Activated T-cell treated with anti-CD3 and anti-CD28 coated beads for 4 hours (primary cell): ENCODE measurements at places on chromosomes 13 and 19.

- peak; percentile 53 for DNase-seq
Observed at GRCh38 chr13:109784590-109785140, 1.7 kb downstream of the IRS2 start.

- DNase-seq, result no peak
Observed at GRCh38 chr13:79541426-79542049, 60.6 kb downstream of the NDFIP2 start.

- no peak for DNase-seq
Observed at GRCh38 chr13:74839656-74840055, 642.3 kb downstream of the TBC1D4 start.

DNA sequence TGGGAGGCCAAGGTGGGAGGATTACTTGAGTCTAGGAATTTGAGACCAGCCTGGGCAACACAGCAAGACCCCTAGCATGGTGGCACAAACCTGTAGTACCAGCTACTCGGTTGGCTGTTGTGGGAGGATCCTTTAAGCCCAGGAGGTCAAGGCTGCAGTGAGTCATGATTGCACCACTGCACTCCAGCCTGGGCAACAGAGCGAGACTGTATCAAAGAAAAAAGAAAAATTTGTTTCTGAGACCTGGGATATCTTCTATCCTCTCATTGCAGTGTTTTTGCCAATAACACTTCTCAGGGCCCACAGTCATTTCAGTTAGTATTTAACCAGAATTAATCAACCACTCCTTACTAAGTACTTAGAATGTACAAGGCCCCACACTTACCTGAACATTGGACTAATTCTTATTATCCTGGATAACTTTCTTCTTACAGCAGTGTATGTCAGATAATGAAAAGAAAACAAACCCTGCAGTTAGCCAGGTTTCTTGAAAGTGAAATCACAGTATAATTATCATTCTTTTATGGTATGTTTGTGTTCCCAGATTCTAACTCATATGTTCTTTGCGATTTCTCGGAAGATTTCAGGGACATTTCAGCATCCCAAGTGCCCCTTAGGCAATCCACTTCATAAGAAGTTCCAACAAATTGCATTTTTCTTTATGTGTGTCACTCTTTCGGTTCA lies 75.6 kb upstream of the KLF5 start:
- no peak for DNase-seq

DNA sequence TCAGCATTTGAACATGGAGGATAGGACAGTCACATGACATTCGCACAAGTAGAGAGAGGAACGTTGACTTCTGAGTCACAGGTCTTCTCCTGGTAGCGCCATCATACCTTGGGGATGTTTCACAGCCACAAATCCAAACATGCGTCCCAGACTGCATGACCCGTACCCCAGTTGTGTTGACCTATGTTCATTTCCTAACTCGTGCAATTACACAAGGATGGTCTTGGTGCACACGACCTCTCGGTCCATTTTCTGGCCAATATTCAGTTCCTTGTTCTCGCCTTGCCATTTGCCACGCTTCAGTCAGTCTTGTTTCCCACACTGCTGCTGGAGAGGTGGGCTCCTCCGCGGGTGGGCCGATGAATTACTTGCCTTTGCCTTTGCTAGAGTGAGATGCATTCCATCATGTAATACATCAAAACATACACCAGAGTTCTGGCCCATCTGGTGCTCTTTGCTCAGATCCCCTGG lies 87.3 kb downstream of the COL4A2 start:
- no peak for DNase-seq

- no peak for DNase-seq
Observed at GRCh38 chr13:30074955-30075614, 224.7 kb upstream of the UBL3 start.

DNA sequence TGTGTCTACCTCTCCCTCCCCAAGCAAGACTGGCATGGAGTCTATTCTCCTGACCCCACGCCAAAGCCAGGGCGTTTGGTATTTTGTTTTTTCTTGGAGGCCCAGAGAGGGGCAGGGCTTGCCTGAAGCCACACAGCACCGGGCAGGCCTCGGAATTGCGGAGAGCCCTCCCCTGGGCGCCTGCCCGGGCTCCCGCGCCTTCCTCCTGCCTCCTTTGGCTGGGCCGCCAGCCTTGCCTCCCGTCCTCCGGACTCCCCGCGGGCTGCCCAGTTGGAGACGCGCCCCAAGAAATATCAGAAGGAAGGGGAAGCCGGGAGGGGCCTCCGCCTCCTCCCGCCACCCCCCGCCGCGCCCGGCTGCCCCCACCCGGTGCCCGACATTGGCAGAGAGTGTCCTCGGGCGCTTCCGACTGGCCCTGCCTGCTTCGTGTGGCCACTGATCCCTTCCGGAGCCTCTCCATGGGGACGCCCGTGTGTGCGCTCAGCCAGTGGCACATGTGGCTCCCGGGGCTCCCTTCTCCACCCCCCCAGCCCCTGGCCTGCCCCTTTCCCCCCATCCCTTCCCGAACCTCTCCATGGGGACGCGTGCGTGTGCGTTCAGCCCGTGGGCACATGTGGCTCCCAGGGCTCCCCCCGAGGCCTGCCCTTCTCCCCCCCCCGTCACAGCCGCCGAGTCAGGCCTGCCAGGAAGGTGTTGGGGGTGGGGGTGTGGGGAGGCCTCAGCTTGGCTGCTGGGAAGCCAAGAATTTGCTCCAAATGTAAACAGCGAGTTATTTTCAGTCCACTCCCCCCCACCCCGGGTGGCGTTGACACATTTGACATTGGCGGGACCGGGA lies 37.3 kb downstream of the NFIC start:
- DNase-seq, result no peak

DNA sequence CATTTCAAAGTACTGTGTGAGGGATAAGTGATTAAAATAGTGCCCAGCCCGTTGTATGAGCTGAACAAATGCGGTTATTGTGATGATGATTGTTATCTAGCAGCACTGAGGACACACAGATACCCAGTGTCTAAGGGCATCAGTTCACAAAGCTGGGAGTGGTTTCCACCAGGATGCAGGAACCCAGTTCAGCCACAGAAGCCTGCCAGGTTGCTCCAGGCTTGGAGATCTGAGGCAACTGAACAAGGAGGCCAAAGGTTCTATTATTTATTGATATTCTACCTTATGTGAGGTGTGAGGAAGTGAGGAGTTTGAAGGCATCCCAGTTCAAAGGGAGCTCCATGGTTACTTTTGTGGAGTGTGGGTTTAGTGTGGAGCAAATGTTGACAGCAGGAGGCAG lies 13.2 kb downstream of the DIAPH3 start:
- no peak for DNase-seq

DNA sequence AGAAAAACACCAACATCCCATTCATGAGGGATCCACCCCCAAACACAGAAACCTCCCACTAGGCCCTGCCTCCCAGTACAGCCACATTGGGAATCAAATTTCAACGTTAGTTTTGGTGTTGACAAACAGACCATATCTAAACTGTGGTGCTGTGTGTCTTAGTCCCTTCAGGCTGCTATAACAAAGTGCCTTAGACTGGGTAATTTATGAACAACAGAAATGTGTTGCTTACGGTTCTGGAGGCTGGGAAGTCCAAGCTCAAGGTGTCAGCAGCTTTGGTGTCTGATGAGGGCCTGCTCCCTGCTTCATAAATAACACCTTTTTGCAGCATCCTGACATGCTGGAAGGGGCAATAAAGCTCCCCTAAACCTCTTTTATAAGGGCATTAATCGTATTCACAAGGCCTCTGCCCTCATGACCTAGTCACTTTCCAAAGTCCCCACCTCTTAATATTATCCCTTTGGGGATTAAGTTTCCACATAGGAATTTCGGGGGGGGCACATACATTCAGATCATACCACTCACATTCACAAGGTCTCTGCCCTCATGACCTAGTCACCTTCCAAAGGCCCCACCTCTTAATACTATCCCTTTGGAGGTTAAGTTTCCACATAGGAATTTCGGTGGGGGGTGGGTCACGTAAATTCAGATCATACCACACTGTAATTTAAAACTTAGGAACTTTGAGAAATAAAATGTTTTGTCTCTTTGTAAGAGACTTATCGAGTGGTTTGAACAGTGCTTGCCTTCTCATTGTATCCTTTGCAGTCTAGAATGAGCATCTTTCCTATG lies 27.5 kb downstream of the ZNF507 start:
- DNase-seq, result no peak

DNA sequence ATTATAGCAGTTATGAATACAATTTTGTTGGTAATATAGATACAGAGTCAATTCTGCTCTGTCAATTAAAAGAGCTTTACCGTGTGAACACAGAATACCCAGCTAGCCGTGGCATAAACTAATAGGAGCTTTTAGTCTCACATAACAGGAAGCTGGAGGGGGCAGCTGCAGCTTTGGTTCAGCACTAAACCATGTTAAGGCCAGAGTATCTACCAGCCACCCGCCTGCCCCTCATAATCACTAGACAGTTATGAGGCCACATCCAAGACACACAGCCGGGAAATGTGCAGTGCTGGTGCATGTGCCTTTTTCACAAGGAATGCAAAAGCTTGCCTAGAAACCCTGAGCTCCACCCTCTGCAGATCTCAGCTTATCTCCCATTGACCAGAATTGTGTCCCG lies 62.3 kb downstream of the SGCG start:
- DNase-seq, result no peak

DNA sequence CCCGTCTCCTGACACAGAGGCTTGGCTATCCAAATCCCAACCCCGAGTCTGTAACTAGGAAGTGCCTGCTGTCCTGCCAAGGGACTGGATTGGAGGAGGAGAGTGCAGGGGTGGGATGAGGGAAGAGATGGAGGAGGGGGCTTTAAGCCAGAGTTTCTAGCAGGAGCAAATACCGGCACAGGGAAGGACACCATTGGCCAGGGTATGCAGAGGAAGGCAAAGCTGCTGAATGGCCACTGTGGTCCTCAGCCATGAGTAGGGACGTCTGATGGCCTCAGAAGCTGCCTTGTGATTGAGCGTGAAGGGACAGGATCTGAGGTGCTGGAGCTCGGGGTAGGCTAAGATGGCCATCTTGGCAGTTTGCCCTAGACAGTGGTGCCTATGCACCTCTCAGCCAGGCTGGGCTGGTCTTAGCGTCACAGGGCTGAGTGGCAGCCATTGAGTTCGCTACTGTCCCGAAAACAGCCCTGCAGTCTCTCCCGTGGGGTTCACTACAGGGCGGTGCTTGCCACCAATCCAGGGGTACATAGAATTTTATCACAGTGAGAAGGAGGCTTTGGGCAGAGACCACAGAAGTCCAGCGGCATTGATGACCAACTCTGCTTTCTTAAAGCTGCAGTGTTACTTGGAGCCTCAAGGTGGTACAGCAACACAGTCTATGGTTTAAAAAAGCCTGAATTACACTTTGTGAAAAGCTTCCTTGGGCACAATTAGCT lies 61.8 kb downstream of the AKAP11 start:
- DNase-seq, result no peak

GRCh38 chr19:21587117-21587461 lies 81.7 kb downstream of the ZNF429 start:
- DNase-seq, result no peak

DNA sequence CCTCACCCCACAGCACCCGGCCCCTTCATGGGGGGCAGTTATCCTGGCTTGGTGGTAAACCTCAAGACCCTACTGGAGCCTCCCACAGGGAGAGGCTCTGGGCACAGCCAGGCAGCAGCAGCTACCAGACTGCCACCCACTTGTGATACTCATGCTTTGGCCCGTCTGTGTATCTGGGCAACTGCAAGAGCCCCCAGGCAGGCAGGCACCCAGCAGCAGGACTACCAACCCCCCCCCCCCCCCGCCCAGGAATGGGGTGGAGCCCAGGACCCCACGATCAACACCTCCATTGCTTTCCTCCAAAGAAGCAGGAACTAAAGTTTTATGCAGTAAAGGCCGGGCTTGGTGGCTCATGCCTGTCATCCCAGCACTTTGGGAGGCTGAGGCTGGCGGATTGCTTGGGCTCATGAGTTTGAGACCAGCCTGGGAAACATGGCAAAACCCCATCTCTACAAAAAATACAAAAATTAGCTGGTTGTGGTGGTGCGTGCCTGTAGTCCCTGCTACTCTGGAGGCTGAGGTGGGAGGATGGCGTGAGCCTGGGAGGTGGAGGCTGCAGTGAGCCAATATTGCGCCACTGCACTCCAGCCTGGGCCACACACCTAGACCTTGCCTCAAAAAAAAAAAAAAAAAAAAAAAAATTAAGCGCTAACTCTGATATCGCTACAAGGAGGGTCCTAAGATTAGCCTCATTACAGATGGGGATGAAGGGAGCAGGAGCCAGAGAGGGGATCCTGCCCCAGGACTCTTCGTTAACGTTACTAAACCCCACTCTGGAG lies 1.1 kb upstream of the LYL1 start:
- DNase-seq, result no peak

GRCh38 chr13:51292000-51292565 lies 47.4 kb upstream of the SERPINE3 start:
- no peak for DNase-seq

- no peak for DNase-seq
Observed at GRCh38 chr19:48906324-48906723, 6.2 kb downstream of the NUCB1 start.

DNA sequence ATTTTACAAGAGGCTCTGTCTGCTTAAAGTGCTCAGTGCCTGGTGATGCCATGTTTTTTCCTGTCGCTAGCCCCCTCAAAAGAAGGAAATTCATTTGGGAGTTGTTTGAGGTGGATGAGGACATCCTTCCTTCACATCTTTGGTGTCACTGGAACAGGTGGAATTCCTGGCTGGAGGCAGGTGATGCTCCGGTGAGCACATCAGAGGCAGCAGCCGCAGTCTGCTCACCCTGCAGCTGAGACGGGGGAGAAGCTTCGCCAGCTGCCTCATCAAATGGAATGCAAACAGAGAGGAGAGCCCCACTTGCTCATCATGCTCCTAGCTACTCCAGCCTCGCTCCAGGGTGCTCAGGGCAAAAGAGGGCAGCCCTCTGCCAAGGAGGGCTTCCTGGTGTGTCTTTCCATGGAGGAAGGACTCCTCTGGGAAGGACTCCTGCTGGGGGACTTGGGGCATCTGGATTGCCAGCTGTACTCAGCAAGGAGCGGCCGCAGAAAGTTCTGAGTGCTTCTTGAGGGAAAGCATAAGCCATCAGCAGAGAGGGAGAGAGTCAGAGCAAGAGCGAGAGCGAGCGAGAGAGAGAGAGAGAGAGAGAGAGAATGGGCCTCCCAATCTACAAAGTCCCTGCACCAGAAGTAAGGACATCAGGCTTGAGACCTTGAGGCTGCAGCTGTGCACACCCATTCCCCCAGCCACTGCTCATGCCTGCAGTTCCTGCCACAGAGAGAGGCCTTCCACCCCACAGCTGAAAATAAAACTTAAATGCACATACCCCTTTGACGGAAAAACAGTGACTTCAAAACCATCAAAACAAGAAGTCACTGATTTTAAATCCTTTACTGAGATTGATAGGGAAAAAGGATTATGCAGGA lies 74.3 kb upstream of the UBL3 start:
- DNase-seq, result no peak
